ENCODE measurements at places on chromosomes 11 and 22.

DNA sequence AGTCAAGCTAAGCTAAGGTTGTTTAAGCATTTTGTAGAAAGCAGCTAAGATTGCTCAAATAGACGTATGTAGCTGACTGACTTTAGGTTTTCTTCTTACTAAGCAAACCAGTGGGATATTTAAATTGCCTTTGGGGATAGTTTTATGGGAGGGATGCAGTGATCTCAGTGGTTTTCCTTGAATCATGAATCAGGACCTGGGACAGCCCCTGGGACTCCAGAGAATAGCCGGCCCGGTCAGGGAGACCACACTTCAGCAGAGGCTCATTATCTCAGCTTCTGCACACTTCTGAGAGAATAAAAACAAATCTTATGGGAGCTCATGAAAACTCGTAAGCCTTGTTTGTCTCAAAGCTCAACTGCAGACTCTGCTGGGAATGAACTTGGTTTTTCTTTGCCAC, at the start of gene OR9I1:
OR9I1 (minus strand) TSS at position 62 of the 400 bp plus-strand sequence. CDS start 6,086 bp downstream, outside the sequence.
- no peak for DNase-seq

DNA sequence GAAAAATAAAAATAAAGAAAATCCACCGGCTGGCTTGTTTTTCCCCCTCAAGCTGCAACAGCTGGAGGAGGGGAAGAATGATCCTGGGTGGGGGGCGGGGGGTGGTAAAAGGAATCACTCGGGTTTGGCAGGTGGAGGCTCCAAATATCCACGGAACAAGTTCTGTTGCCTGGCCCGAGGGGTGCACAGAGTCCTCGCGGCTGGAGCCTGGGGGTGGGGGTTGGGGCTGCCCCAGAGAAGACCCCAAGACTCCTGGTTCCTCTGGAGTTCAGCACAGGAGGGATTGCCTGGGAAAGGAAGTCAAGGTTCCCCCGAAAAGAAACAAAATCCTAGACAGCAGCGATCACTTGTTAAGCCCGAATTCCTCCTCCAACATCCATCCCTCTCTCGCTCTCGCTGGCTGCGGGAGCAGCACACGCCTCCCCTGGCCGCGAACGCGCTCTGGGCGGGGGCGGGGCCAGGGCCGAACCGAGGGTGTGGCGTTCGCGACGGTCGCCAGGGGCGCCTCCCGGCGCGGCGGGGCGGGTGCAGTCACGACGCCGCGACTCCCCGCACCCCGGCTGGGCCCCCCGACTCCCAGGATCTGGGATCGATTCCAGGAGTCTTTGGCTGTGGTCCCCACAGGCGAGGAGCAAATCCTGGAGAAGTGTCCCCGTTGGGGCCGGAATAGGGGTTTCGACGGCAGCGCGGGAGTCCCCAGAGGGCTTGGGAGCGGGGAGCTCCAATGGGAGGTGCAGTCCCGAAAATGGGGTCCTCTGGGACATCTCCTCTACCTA, at the start of gene KCNA4:
KCNA4 (minus strand) TSS at position 443 of the 776 bp plus-strand sequence. CDS start 4,352 bp downstream, outside the sequence.
- peak; percentile 0 for DNase-seq

DNA sequence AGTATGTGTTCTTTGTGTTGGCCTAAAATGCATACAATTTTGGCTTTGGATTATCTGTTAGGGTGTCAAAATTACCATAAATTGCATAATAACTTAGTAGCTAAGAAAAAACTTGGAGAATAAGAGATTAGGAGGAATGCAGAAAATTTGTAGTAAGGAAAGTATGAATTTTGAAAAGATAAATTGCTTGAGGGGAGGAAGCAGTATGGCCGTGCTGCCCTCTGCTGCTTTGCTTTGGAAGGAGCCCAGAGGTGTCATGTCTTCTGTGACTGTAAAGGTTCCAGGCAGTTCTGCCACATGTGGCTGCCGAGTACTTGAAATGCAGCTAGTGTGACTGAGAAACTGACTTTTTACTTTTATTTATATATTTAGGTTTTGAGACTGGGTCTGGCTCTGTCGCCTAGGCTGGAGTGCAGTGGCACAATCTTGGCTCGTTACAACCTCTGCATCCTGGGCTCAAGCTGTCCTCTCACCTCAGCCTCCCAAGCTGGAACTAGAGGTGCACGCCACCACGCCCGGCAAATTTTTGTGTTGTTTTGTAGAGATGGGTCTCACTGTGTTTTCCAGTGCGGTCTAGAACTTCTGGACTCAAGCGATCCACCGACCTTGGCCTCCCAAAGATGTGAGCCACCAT, 1.8 kb downstream of the ADSL start:
- peak; percentile 50 for DNase-seq

- no peak for DNase-seq
These were observed 53.9 kb upstream of the SHISAL1 start for GRCh38 chr22:44366372-44367300.

DNA sequence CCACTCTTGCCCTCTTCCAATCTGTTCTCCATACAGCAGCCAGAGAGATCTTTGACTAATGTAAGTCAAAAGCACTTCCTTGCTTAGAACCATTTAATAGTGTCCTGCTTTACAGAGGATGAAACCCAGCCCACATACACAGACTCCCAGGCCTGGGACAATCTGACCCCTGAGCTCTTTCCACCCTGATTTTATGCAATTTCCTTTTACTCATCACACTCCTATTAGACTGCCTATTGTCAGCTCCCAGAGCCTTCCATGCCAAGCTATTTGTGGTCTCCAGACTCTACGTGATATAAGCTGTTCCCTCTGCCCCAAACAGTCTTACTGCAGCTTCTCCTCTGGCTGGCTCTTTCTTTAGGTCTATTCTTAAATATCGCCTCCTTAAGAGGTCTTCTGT, 28.1 kb downstream of the ME3 start:
- peak; percentile 52 for DNase-seq

DNA sequence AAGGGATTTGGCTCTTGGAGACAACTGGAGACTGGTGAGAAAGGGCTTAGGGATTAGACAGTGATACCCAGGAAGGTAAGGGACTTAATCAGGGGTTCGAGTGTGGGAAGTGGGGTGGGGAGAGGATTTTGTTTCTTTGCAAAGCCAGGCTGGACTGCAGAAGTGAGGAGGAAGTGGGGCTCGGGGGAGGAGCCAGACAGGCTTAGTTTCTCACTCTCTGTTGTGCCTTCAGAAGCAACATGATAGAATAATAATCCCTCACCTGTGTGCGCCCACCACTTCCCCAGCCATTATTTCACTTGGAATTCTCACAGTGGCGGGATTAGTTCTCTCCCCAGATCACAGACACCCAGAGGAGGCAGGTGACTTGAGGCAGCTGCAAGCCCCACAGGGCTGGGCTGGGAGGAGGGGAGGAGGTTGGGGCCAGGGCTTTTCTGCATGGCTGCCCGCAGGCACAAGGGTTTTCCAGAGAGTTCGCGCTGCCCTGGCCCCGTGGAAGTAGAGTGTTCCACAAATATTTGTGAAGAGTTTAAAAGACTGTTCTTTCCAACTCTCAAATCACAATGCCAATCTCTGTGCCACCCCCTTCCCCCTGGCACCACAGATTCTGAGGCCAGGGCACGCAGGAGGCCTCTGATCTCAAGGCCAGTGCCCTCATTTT, 4.0 kb upstream of the SEC14L2 start:
- DNase-seq, result no peak

GRCh38 chr11:119531056-119531455, 108.1 kb upstream of the THY1 start:
- DNase-seq, result no peak

GRCh38 chr11:16825968-16826367, 87.5 kb downstream of the C11orf58 start:
- no peak for DNase-seq

DNA sequence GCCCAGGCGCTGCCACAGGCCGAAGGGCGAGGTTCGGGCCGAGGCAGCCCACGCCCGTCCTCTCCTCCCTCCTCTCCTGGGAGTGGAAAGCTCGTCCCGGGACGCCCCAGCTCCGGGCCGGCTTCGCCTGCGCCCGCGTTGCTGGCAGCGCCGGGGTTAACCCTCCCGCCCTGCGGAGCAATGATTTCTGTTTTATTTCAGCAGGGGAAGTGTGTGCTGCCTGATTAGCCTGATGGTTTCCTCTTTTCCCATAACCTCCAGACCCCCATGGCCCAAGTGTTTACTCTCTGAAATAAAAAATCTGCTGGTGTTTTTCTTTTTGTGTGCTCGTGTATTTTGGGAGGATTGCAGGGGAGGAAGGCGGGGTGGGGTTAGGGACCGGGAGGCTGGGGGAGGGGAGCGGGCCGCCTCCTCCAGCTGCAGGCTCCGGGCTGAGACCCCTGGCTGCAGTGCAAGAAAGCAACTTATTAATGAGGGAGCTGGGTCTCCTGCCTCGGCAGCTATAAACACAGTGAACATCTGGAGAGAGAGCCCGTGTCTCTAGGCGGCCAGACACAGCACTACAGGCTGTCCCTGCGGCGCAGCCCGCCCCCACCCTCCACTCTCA, 38.6 kb downstream of the ETS1 start:
- no peak for DNase-seq

GRCh38 chr11:62501432-62501891, 45.1 kb downstream of the AHNAK start:
- no peak for DNase-seq

Data from fibroblast of upper back skin (primary cell).